Caco-2 (cell line): ENCODE measurements at places on chromosomes 3 and 15. TPM values are rescaled to one million over a fixed set of nuclear protein-coding genes. Genes with fewer than 3 reads are reported as not detected.

The ST8SIA2 gene
- not detected in 2 replicates for total RNA-seq

DNA sequence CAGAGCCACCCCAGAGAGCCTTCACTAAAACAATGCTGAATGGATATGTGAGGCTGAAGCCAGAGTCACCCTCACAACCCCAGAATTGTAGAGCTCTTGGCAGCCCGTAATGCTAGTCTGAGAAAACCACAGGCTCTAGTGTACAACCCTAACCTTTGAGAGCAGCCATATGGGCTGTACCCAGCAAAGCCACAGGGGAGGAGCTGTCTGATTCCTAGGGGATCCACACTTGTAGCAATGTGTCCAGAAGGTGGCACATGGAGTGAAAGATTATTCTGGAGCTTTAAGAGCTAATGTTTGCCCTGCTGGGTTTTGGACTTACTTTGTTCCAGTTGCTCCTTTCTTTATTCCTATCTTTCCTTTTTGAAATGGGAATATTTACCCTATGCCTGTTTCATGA lies 626.8 kb downstream of the GRM7 start:
- no peak for DNase-seq

DNA sequence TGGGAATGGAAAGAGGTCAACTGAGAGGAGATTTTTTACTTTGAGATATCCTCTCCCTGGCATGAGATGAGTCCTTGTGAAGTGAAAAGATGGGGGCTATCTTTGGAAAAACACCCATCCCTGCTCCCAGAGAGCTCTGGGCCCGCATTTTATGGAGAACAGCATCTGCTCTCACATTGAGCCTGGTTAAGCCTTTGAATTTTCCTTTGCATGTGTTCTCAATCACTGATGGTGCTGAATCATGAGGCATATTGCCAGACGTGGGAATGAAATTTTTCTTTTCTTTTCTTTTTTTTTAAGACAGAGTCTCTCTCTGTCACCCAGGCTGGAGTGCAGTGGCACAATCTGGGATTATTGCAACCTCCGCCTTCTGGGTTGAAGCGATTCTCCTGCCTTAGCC lies 24.4 kb downstream of the TMEM45A start:
- no peak for DNase-seq

- no peak for DNase-seq
Measured at GRCh38 chr3:130048726-130049125, 32.9 kb upstream of the ALG1L2 start.

- no peak for DNase-seq
Measured at GRCh38 chr15:70096215-70097062, 1.3 kb downstream of the TLE3 start.

DNA sequence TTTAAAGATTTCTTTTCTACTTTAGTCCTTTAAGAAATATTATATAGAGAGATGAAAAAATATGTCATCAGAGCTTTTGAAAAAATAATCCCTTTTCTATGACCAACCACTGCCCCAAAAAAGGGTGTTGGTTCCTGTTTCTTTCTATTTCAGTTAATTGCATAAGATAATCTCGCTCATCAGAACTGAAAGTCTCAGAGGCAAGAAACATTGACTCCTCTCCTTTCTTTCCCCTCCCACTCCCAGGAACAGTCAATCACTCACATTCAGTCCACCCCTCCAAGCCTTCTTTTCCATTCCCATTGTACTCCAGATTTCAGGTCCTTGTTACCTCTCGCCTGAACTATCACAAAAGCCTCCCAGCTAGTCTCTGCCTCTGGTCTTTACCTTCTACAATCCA lies 153.7 kb upstream of the ABI3BP start:
- DNase-seq: no peak
